ENCODE measurements at places on chromosomes 4 and X.

DNA sequence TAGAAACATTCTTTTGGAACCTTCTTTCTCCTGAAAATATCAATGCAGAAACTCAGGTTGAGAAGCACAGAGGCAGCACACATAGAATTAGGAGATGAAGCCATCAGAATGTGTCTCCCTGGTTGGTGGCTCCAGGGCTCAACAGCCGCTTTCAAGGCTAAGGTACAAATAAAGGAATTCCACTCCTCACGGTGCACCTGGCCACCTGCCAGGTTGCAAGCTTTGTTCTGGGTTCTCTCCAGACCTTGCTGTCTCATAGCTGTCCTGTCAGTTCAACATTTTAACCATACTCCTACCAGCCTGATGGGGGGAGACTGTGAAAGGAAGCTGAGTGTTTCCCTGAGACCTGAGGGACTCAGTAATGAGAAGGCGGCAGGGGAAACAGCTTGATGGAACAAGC is 96.3 kb upstream of the HPF1 start:
- no peak for DNase-seq

- peak; percentile 26 for DNase-seq
These were observed 533 bp downstream of the IL15 start for GRCh38 chr4:141636771-141637460.

DNA sequence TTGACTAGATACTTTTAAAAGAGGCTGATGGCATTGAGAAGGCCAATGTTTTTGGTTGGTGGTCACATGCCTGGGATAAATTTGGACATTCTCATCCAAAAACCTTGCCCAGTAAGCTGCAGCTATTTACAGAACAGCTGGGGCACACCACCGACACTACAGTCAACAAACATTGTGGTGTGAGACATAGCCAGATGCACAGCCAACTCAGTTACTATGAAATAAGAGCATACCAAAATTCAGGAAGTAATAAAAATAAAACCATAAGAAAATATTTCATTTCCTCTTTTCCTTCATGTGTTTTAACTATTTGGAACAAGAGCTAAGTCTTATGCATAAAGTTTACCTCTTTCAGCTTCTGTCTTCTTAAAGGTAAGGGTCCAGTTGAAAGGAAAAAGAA is 8.8 kb downstream of the PPM1K start:
- no peak for DNase-seq

DNA sequence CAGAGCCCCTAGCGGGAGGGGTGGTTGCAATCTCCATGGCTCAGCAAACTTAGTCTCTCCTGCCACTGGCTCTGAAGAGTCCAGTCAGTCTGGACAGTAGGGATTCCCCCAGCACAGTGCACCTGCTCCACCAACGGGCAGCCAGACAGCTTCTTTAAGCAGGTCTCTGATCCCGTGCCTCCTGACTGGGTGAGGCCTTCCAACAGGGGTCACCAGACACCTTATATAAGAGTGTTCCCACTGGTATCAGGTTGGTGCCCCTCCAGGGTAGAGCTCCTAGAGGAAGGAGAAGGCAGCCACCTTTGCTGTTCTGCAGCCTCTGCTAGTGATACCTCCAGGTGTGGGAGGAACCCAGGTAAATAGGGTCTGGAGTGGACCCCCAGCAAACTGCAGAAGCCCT is 1393.4 kb downstream of the STIM2 start:
- no peak for DNase-seq

DNA sequence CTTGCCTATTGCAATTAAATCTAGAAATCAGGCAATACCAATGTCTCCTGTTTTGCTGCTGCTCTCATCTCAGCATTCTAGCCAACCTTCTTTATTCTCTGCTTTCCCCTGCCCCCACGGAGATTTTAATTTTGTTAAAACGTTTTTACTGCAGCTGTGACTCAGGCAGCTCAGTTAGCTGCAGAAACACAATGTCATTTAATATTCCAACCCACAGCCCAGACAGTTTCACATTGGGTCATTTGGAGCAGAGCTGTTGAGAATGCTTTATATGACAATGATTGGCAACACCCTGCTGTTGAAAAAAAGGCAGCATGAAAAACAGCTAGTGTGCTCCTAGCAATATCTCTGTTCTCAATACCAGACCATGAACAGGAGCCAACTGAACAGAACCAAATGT is 12.6 kb upstream of the SLC10A4 start:
- DNase-seq: no peak

- DNase-seq: no peak
These were observed 33.1 kb downstream of the DCTD start for GRCh38 chr4:182884040-182884439.

DNA sequence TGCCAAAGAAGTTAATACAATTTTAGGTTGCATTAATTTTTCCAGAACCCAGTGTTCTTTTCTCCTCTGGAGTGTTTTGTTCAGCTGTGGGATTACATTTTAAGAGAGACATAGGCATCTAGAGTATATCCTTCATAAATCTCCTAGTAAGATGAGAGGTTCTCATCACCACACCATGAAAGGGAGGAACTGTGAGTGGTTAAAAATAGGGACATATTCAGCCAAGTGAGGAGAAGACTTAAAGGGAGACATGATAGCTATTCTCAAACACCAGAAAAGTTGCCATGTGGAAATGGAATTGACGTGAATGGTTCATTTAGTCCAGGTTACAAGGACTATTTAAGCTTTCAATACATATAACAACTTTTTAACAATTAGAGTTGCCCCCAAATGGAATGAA is 6.5 kb upstream of the MRPL1 start:
- no peak for DNase-seq

DNA sequence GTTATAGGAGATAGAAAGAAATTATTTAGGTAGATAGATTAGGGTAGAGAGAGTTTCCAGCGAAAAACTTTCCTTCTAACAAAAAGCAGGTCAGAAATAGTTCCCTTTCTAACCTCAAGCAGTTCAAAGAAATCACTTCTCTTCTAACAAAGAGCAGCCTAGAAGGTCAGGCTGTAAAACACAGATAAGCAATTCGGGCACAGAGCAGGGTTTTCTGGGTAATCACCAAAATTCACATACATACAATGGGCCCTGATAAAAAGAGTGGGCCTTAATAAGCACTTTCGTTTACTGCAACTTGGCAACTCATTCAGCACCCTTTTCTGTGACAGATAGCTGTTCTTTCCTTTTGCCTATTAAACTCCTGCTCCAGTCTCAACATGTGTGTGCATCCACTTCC is 13.4 kb upstream of the NAF1 start:
- DNase-seq: no peak

GRCh38 chr4:107147873-107148272 is 111.8 kb upstream of the DKK2 start:
- peak; percentile 10 for DNase-seq

- DNase-seq: no peak
These were observed 27.6 kb upstream of the SERTM2 start for GRCh38 chrX:111483881-111484280.

GRCh38 chr4:13261486-13262257 is 222.5 kb downstream of the RAB28 start:
- DNase-seq: no peak

DNA sequence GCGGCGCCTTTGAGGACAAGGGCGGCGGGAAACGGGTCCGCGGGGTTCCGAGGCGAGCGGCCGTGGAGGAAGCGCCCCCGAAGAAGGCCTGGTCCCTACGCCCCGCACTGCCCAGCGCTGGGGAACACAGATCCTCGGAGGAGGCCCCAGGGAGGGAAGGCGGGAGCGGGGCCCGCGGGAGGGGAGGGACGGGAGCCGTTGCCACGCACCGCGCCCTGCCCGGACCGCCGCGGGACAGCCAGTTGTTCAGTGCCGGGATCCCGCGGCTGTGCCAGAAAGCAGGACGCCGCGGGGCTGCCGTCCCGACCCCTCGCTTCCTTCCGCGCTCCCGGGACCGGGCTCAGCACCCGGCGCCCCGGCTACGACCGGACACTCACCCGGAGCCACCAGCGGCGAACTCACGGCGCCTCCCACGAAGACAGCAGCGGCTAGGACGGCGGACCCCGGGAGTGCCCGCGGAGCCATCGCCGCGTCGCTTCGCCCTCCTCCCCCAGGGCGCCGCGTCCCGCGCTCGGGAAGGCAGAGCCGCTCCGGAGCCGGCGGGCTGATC is 278 bp downstream of the RELL1 start:
- no peak for DNase-seq

DNA sequence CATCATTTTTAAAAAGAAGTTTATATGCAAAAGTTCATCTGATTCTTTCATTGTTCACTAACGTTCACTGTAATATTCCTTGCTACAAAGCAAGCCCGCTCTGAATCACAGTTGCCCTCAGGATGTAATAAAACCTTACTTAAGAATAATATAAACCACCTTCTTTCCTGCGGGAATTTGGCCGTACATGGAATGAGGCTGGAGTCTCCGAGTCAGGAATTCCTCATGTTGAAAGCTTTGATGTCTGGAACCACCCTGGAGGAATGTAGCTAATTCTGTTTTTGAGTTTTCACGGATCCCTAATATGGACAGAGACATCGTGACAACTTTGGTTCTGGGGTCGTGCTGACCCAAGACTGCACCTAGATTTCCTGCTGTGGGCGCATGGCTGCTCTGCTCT is 58.5 kb downstream of the CRLF2 start:
- no peak for DNase-seq

DNA sequence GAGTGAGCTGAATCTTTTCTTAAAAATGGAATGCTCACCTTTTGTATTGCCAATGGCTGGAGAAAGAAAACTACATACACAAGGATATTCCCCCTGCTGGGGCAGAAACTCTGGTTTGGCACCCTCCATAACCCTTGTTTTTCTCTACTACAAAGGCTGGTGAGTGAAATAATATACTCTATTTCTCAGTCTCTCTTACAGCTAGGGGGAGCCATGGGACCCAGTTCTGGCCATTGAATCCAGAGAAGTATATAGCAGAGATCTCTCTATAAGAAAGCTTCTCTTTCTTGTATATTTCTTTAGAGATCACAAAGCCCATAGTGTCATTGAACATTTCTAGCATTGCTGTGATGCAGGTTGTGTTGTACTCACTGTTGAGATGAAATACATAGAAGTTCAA is 49.8 kb downstream of the SMPX start:
- no peak for DNase-seq

DNA sequence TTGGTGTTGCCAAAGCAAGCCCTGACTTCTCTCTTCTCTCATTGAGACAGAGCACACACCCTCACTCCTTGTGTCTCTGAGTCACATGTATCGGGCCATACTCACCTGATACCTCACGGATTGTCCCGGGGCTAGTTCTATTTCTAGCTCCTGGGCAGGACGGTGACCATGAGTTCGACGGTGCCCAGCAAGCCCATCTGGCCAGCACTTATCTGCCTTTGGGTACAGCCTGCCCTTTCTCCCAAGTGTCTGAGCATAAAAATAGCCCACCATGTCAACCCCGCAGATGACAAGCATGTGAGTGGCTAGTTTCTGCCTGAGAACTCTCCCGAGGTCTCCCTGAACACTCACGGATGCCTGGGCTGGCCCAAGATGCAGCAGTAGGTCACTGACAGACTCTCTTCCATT is 158.5 kb downstream of the DHRSX start:
- DNase-seq: no peak

- no peak for DNase-seq
These were observed 158.6 kb upstream of the ADGRL3 start for GRCh38 chr4:61041527-61041926.

DNA sequence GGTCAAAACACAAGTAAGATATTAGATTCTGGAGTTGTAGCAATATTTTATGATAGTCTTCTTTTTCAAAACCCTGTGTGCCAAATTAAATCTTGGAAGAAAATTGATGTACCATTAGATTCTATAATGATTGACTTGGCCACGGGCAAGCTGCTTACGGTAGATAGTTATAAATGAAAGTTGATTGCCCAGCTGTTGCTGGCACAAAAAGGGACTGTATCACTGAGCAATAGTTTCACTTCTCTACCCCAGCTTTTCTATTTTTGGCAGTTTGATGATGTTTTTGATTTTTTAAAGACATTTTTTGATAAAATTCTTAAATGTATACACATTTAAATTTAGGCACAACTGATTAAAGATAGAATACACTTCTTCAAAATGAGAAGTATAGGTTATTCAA is 333.3 kb downstream of the TRAM1L1 start:
- DNase-seq: no peak

DNA sequence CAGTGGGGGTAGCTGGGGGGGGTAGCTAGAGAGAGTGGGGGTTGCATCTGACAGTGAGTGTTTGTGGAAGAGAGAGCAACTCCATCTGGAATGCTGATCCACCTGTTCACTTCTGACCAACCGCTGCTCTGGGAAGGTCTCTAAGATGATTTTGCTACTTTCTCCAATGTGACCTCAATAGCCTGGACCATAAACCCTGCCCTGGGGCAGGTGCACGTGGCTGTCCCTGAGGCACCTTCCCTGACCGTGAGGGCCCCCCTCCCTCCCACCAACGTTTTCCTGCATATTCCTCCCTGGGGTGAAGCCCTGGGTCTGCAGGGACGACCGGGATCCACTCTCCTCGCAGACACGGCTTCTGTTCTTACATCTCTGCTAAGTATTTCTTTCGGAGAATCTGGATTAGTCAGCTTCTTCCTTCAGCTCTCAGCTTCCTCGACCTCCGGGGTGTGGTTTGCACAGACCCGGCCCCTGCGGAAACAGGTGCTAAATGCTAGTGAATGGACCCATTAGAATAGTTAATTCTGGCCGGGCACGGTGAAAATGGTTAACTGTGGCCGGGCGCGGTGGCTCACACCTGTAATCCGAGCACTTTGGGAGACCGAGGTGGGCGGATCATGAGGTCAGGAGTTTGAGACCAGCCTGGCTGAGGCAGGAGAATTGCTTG is 21.4 kb upstream of the PLCXD1 start:
- DNase-seq: no peak

DNA sequence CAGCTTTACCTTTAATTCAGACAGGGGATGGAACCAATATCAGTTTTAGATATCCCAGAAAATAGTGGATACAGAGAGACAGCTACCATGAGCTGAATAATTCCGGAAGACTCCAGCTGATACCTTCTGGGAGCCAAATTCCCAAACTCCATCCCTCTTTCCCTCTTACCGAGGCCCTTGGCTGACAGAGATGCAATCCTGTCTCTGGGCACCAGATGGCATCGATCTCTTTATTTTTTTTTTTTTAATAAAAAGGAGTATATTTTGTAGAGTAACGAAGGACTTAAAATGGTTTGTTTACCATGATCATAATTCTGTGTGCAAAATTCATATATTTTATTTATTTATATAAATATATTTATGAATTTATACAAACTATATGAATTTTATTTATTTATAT is 31.0 kb downstream of the RAB40A start:
- no peak for DNase-seq

DNA sequence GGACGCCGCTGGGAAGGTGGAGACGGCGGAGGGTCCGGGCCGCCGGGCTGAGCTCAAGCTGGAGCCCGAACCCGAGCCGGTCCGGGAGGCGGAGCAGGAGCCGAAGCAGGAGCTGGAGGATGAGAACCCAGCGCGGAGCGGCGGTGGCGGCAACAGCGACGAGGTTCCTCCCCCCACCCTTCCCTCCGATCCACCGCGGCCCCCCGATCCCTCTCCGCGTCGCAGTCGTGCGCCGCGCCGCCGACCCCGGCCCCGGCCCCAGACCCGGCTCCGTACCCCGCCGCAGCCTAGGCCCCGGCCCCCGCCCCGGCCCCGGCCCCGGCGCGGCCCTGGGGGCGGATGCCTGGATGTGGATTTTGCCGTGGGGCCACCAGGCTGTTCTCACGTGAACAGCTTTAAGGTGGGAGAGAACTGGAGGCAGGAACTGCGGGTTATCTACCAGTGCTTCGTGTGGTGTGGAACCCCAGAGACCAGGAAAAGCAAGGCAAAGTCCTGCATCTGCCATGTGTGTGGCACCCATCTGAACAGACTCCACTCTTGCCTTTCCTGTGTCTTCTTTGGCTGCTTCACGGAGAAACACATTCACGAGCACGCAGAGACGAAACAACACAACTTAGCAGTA is 483 bp downstream of the USP27X start:
- no peak for DNase-seq
